ENCODE measurements at places on chromosomes 3 and 15.

DNA sequence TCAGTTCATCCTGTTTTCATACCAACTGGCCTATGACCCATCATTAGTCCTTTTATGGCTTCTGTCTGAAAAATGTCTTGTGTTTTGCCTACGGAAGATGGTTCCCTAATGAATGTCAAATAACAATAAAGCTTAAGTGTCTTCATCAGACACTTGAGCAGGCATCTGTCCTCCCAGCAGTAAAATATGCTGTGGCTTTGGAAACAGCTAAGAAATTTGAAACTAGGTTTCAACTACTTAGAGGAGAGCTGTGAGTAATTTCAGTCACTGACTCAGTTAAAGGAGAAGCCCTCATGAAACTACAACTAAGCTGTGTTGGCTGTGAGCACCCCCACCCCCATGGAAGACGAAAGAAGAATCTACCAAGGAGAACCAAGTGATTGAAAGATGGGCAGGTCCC is 409.4 kb upstream of the PPP2R3A start:
- no peak for DNase-seq

GRCh38 chr3:36893137-36893557 is 51.7 kb downstream of the TRANK1 start:
- DNase-seq = no peak

DNA sequence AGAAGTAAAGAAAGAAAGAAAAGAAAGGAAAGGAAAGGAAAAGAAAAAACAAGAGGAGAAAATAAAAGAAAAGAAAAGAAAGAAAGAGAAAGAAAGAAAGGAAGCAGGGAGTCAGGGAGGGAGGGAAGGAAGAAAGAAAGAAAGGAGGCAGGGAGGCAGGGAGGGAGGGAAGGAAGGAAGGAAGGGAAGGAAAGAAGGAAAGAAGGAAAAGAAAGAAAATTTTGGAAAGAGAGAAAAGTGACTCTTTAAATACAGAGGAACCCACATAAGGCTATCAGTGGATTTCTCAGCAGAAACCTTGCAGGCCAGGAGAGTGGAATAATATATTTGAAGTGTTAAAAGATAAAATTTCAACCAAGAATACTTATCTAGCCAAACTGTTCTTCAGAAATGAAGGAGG is 44.2 kb upstream of the GNB4 start:
- DNase-seq = no peak

DNA sequence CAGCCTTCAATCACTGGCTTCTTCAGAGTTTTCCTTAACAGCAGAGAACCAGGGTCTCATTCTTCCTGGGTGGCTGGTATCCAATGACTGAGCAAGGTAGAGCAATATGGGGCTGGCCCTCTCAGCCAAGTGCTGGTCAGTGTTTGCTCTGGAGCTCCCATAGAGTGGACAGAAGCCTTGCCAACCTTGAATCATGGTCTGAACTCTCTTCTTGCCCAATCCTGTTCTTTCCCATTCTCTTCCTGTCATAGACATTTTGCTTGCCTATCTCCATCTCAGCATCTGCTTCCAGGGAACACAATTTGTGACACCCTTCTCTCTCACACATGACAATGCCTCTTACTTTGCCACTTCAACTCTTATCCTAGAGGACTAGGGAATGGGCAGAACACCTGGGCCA is 245.6 kb upstream of the PEX5L start:
- no peak for DNase-seq

DNA sequence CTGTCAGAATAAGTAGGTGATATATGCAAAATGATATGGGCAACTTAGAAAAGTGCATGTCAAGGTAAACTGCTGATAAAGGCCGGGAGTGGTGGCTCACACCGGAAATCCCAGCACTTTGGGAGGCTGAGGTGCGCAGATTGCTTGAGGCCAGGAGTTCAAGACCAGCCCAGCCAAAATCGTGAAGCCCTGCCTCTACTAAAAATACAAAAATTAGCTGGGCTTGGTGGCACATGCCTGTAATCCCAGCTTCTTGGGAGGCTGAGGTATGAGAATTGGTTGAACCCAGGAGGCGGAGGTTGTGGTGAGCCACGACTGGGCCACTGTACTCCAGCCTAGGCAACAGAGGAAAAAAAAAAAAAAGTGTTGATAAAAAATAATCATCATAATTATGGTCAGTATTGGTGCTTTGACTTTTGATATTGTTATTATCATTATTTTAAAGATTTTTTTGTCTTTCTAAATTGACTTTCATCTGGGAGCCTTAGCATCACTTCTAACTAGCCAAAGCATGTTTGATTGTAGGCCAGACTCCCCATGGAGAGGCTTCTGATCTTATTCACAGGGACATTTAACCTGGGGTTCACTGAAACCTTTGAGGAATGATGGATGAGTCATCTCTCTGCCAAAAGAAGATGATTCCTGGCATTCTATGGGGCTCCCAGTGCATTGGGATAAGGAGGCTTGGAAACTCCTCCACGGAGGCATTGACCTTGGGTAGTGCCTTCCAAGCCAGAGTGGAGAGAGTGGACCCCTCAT is 5.6 kb downstream of the ZBTB38 start:
- DNase-seq = no peak

DNA sequence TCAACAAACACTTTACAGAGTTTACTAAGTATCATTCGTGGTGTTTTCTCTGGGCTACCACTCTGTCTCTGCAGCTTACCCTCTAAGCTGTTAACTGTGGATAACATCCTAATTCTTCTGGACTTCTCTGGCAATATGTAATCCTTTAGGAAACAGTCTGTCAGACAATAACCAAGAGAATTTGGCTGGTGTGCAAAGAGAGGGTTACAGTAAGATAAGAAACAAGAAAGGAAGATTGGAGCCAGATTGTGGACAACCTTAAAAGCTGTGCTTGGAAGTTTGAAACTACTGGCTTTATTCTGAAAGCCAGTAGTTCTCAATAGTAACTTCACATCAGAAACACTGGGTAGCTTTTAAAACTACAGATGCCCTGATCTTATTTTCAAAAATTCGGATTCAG is 778 bp downstream of the ARL6 start:
- no peak for DNase-seq

GRCh38 chr3:76024640-76025039 is 239.3 kb upstream of the ZNF717 start:
- DNase-seq = no peak

GRCh38 chr3:127775398-127776109 is 46.8 kb downstream of the MGLL start:
- DNase-seq = no peak

GRCh38 chr3:10234526-10235230 is 13.6 kb upstream of the TATDN2 start:
- no peak for DNase-seq

DNA sequence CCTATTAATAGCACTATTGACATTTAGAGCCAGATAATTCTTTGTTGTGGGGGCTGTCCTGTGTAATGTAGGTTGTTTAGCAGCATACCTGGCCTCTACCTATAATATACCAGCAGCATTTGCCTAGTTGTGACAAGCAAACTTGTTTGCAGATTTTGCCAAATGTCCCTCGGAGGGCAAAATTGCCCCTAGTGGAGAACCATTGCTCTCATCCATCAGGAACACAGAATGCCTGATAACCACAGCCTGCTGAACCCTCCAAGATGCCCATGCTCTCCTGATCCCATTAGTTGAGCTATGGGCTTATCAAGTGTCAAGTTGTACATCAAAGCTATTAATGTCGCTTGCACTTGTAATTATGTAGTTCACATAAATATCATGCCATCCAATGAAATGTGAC is 15.0 kb upstream of the KBTBD8 start:
- DNase-seq = no peak

- DNase-seq = no peak
Observed at GRCh38 chr3:138253609-138254008, 66.5 kb downstream of the ARMC8 start.

DNA sequence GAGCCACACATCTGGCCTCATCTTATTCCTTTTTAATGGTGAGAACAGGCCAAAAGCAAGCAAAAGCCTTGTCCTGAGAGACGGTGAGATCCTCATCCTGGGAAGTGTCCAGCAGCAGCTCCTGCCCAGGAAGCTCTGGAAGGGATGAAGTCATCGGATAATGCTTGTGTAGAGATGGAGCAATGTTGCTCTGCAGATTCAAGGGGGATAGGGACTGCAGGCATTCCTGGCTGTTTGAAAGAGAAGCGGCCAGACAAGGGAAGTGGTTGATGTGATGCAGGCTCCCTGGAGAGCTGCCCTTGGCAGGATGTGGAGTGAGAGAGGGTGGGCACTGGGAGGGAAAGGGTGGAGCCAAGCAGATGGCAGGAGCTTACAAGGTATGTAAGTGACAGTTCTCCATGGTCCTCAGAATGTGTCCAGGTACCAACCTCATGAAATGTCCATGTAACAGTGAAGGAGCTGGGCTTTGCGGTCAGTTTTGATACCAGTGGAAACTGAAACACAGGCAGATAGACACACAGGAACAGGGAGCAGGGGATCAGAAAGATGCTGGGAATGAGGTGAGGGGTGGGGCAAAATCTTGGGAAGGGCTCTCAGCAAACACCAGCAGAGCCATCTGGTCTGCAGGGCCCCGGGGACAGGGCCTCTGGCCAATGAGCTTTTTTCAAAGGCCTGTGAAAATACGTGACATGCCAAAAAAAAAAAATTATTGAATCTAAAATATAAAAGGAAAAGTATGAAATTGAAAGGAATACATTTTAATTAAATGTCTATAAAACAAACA is 32.2 kb upstream of the LACTB start:
- DNase-seq = no peak

GRCh38 chr3:70189884-70190473 is 122.5 kb downstream of the MDFIC2 start:
- no peak for DNase-seq

- no peak for DNase-seq
Observed at GRCh38 chr3:23254835-23255234, 51.7 kb downstream of the UBE2E2 start.

DNA sequence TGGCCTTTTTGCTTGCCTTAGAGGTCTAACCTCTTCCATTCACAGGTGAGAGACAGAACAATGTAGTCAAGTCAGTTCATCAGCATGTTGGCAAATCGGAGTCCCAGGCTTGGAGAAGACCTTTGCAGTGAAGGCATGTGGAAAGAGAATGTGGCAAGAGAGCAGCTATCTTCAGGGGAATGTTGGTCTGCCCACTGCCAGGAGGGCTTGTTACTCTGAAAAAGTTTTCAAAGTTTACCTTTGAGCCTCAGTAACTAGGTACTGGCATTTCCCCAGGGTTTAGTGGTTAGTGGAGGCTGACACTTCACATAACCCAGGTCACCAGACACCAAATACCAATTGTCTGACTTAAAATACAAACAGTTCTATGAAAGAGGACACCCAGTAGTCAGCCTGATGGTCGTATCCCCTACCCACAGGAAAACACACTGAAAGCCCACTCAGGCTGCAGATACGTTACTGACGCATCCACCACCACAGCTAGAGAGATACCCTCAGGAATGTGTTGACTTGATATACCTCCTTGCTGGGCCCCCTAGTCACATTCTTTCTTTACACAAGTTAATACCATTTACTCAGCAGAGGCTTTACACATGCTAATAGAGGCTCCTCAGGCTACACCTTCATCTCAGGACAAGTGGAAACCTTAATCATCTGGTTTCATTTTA is 9.7 kb upstream of the ARID3B start:
- DNase-seq = no peak

DNA sequence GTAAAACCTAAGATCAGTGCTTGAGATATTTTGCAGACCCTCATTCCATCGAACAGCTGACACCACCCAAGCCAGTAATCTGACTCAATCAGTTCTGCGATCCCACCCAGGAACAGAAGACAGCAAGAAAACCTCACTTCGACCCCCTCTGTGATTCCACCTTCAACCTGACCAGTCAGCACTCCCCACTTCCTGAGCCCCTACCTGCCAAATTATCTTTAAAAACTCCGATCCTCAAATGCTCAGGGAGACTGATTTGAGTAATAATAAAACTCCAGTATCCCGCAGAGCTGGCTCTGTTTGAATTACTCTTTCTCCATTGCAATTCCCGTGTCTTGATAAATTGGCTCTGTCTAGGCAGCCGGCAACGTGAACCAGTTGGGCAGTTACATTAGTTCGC is 25.7 kb upstream of the CLDN16 start:
- DNase-seq = no peak

DNA sequence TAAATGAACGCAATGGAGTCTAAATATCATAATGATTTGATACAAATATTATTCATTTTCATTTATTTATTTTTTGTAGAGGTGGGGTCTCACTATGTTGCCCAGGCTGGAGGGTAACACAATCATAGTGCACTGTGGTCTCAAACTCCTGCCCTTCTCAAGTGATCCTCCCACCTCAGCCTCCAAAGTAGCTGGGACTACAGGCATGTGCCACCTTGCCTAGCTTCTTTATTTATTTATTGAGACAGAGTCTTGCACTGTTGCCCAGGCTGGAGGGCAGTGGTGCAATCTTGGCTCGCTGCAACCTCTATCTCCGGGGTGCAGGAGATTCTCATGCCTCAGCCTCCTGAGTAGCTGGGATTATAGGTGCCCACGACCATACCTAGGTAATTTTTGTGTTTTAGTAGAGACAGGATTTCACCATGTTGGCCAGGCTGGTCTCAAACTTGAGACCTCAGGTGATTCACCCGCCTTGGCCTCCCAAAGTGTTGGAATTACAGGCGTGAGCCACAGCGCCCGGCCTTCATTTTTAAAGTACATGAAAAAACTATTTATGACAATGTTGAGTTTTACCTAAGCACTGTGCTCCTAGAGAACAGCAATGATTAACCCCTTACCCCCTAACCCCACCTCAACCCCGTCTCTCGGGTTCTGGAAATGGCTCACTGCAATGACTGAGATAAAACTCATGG is 4.0 kb upstream of the AEN start:
- DNase-seq = no peak

DNA sequence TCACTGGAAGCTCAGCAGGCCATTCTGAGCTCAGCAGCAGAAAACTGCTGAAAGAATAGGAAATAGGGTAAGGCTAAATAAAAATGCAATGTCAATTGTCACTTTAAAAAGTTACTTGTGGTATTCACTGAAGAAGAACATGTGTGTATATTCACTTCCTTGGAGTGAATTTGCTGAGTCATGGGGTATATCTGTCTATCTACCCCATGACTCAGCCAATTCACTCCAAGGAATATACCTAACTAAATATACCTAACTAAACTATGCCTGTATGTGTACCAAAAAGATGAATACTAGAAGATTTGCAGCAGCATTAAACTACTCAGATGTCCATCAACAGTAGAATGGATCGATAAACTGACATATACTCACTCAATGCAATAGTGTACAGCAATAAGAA is 69.5 kb upstream of the KCNAB1 start:
- DNase-seq = no peak

GRCh38 chr15:65434201-65434600 is 11.5 kb upstream of the IGDCC4 start:
- no peak for DNase-seq

- no peak for DNase-seq
Observed at GRCh38 chr3:36211652-36211999, 168.7 kb upstream of the STAC start.

GRCh38 chr15:58407236-58407775 is 24.5 kb upstream of the LIPC start:
- no peak for DNase-seq

- no peak for DNase-seq
Observed at GRCh38 chr15:74545086-74545485, 4.1 kb downstream of the ARID3B start.

DNA sequence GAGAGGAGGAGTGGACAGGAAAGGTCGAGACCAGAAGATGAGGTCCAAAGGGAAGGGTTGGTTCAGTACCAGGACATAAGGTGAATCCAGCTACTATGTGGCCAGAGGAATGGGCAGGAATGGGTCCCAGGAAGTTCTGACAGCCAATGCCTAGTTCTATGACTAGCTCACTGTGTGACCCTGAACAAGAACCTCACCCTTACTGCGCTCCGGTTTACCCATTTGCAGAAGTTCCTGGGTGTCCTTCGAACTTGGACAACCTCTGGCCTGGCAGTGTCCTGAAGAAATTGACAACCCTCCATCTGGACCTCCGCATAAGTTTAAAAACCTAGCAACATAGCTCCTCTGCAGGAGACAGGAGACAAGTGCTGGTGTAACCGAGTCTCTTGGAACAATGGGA is 12.2 kb upstream of the PSTPIP1 start:
- no peak for DNase-seq

Data from stimulated activated naive CD8-positive, alpha-beta T cell treated with anti-CD3 and anti-CD28 coated beads, Interleukin-15, Interleukin-2, amounts not matched to agents 100 U/mL and 50 U/mL, for 24 hours (primary cell).